ENCODE measurements at places on chromosomes 1 and 21.
A peak's percentile ranks its signal among the peaks of the same experiment; 100 is the strongest.

DNA sequence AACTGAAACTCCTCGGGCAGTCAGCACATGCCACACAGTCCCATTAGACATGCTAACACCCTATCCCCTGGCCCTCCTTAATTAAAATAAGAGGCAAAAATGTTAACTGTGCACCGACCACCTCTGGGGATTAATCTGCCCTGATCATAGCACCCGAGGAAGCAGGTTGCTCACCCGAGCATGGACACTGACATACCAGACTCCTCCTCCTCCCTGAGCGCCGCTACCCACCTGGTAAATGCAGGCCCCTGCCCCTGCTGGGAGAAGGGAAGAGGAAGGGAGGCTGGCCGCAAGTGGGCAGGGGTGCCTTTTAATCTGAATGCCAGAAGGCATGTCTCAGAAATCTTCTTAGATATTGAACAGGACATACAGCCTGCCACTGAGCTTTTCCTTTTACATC is 360.9 kb downstream of the RRAGC start:
- no peak for DNase-seq

DNA sequence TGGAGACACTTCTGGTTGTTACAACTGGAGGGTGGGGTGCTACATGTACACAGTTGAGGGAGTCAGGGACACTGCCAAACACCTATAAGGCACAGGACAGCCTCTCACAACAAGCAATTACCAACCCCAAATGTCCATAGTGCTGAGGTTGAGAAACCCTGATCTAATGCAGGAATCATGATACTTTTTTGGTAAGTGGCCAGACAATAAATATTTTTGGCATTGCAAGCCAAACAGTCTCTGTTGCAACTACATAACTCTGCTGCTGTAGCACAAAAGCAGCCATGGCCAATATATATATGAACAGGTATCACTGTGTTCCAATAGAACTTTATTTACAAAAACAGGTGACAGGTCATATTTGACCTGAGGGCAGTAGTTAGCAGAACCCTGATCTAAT is 177.5 kb downstream of the ASTN1 start:
- no peak for DNase-seq

DNA sequence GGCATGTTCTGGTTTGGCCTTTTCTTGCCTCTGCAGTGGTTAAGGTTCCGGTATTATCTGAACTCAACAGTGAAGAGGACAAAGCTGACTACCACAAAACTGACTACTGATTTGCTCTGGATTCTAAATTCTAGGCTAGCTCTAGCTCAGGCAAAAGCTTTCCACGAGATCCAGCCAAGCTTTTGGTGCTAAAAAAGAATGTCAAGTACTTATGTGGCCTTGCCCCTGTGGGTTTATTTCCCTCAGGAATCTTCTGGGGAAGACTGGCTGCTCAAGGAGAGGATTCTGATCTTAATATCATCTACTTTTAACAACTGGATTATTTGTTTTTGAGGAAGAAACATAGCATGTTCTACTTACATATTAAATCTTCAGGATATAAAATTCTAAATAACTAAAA is 26.1 kb upstream of the MTMR11 start:
- no peak for DNase-seq

GRCh38 chr1:47839433-47839760 is 157.8 kb downstream of the TRABD2B start:
- DNase-seq = no peak

DNA sequence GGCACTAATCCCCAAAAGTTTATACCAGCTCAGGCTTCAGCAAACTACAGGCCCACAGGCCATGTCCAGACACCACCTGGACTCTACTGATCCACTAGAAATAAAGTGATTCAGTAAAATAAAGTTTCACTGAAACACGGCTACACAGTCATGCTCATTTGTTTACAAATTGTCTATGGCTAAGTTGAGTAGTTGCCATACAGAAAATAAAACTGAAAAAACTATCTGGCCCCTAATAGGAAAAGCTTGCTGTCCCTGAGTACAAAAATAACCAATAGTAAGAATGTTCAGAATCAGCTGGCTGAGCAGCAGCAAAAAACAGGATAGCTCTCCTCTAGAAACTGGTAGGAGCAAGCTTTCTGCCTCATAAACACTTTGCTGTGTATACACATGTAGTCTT is 221.5 kb downstream of the RERE start:
- no peak for DNase-seq

DNA sequence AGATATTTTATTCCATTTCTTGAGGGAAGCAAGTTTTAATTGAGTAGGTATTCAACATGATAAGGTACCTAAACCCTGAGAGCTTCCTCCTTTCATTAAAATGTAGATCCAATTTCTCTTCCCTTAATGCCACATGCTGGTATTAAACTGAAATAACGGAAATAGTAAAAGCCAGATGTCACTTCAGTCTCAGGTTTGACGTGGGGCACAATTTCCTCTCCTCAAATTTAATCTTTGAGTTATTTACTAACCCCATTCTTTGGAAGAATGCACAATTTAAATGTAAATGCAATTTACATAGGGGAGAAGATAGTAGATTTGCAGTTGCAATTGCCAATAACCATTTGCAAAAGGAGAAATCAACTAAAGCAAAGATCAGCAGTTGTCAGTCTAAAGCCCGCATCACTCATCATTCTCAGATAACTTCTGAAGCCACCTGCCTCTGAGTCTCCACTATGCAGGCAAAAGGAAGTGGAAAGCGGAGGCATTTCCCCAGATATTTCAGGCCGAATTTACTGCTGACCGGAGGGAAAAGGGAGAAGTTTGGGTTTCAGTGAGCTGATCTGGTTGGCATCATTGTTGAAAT is 2.1 kb upstream of the LEMD1 start:
- DNase-seq = peak; percentile 19

- peak; percentile 48 for DNase-seq
Observed at GRCh38 chr21:46459356-46460112, 843 bp downstream of the DIP2A start.

DNA sequence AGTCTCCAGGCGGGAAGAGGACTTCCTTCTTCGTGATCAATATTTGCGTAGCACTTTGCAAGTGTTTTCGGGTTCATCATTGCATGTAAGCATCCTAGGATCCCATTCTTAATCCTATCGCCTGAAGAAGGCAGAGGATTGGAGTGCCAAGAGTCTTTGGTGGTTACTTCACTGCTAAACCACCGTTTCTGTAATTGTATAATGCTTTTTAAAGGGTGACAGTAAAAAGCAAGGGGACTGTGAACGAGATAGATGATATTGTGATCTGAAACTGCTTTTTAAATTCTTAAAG is 345 bp upstream of the ALDH9A1 start:
- no peak for DNase-seq

GRCh38 chr1:7705048-7705907 is 65.8 kb upstream of the VAMP3 start:
- peak; percentile 62 for DNase-seq

DNA sequence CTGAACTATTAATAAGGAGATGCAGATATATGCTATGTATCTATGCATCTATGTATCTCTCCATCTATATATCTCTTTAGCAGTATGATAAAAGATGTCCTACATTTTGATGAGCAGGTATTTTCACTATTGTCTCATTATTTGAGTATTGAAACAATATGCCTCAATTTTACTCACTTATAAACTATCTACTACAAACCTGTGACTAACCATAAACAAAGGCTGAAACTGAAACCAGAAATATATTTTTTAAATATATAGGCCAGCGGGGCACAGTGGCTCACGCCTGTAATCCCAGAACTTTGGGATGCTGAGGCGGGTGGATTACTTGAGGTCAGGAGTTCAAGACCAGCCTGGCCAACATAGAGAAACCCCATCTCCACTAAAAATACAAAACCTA is 22.0 kb downstream of the EIF4G3 start:
- no peak for DNase-seq

DNA sequence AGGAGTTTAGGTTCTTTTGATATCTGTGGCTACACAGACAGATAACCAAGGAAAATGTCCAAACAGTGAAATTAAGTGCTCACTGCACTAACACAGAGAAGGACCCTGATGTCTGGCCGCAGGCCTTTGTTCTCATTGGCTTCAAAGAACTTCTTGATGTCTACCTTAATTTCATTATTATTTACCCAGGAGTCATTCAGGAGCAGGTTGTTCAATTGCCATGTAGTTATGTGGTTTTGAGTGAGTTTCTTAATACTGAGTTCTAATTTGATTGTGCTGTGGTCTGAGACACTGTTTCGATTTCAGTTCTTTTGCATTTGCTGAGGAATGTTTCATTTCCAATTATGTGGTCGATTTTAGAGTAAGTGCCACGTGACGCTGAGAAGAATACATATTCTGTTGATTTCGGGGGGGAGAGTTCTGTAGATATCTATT is 15.2 kb upstream of the LGALS8 start:
- no peak for DNase-seq

GRCh38 chr1:64579767-64580166 is 109.8 kb downstream of the CACHD1 start:
- DNase-seq = no peak

- DNase-seq = no peak
Observed at GRCh38 chr21:46130831-46131587, 24.4 kb downstream of the FTCD start.

GRCh38 chr1:224644553-224645154 is 28.5 kb downstream of the CNIH3 start:
- DNase-seq = peak; percentile 62

GRCh38 chr1:2534687-2535441 is 4.8 kb upstream of the HES5 start:
- DNase-seq = no peak

DNA sequence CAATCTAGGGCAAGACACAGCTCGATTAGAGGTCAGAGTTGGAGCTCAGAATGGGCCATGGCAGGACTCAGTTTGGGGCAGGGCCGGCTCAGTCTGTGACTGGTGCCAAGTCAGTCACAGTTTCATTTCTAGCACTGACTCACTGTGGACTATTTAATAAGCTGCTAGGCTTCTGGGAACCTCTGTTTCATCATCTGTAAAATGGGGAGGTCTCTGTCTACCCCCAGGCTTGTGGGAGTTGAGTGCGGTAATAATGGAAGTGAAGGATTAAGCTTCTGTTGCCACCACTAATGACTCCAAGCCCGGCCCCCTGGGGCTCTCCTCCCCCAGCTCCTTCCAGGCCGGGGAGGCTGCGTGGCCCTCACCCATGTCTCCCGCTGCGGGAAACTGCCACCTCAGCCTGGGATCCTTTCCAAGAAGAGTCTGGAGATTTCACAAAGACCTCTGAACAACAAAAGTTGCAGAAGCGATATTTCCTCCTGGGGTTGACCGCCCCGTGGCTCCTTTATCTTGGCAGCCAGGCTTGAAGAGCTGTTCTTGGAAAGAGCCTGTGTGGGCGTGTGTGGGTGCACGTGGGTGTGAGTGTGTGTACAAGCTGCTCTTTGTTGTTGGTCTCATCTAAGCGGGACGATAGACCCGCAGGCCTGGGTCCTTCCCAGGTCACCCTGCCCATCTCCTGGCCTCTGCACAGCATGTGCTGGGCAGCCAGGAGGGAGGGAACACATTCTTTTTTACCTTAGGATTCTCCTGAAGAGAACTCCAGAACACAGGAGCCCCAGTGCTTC is 29.1 kb downstream of the KNCN start:
- DNase-seq = no peak

- no peak for DNase-seq
Observed at GRCh38 chr1:63983391-63984256, 209.8 kb downstream of the ROR1 start.

- no peak for DNase-seq
Observed at GRCh38 chr1:210920258-210920657, 213.7 kb downstream of the KCNH1 start.

- DNase-seq = no peak
Observed at GRCh38 chr1:33537885-33538284, 65.4 kb downstream of the ZSCAN20 start.

DNA sequence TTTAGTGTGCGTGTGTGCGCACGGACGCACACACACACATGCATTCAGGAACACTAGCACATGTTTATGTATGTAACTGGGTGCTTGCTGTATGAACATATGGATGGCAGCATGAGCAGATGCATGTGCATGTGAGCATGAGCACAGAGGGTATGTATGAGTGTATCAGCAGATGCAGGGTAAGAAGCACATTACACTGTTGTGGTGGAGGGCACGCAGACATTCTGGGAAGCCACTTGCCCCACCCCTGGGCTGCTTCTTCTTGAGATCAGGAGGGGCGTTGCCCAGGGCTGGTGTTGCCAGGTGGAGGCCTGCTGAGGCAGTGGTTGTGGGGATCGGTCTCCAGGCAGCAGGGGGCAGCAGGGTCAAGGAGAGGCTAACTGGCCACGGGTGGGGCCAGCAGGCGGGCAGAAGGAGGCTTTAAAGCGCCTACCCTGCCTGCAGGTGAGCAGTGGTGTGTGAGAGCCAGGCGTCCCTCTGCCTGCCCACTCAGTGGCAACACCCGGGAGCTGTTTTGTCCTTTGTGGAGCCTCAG is 3.9 kb upstream of the P3R3URF start:
- no peak for DNase-seq

DNA sequence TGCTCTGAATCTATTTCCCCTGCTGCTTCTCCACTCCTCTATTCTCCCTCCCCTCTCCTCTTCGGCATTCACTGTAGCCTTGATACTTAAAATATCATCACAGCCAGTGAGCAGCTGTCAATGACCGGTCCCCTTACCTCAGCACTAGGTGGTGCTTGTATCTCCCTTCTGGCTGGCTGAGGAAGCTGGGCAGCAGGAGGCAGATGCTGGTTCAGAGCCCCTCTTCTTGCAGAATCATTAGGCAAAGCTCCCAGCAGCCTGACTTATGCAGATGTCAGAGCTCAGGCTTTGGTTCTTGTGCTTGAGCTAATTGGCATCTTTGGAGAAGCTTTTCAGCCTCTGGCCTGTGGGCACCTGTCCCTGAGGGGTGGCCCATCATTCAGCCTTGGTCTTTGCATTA is 31.9 kb upstream of the KCNA2 start:
- DNase-seq = no peak

GRCh38 chr1:37793773-37794371 is at the start of gene MANEAL:
MANEAL (plus strand) TSS chr1:37793847; CDS start chr1:37794183, 336 bp downstream.
- peak; percentile 65 for DNase-seq

DNA sequence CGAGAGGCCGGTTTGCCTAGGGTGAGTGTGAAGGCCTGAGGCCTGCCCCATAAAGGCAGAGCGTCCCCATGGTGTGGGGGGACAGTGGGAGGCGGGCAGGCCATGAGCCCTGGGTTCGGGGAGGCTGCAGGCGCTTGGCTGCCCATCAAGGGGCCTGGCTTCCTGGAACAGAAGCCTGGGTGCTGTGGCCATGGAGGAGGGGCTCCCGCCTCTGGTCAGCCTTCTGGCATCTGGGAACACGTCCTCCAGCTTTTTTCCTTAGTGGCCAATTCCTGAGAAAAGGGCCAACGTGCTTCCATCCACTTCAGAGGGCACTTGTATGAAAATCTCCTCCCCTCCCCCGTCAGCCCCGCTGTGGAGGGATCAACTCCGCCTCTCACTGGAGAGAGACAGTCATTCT is 58.7 kb downstream of the PRDM16 start:
- DNase-seq = no peak

DNA sequence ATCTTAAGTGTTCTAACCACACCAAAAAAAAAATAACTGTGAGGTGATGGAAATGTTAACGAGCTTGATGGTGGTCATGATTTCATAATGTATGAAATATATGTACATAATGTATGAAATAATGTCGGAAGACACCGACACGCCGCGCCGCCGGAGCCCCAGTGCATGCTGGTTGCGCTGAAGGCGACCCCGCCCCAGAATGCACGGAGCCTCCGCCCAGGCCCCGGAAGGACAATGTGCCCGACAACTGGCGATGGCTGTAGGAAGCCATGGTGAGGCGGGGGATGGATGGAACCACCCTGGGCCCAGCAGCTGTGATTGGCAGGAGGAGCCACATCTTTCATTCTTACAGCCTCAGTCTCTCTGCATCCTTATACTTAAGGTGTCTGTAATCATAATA is 7.4 kb downstream of the OR2T10 start:
- DNase-seq = no peak

Data from G401 (cell line).